ENCODE measurements at places on chromosomes 3 and 15.
A peak's percentile ranks its signal among the peaks of the same experiment; 100 is the strongest.

DNA sequence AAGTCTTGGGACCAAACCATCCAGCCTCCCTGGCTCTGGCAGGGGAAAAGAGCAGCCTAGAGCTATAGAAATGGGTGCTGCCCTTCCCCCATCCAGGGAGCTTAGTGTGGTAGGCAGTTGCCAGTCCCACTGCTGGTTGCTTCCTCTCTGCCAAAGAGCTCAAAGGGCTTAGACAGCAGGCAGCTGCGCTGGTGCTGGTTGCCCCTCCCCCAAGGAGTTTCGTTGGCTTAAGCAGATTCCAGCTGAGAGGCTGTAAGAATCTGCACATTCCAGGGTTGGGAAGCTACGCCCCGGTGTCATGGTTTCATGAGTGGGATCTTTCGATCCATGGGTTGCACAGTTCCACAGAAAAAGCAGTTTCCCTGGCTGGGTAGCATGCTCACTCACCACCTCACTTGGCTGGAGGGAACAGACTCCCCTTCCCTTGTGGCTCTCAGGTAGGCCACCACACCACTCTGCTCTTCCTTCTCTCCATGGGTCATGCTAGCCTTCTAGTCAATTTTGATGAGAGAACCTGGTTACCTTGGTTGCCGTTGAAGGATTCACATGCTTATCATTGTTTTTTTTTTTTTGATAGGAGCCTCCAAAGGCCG lies 195.1 kb downstream of the EPHA6 start:
- no peak for DNase-seq

- DNase-seq, result no peak
Measured at GRCh38 chr3:54008099-54008498, 114.3 kb upstream of the CACNA2D3 start.

GRCh38 chr3:80688814-80689213 lies 921.0 kb upstream of the ROBO1 start:
- no peak for DNase-seq

GRCh38 chr3:51982352-51982837 lies 940 bp upstream of the ACY1 start:
- peak; percentile 17 for DNase-seq

DNA sequence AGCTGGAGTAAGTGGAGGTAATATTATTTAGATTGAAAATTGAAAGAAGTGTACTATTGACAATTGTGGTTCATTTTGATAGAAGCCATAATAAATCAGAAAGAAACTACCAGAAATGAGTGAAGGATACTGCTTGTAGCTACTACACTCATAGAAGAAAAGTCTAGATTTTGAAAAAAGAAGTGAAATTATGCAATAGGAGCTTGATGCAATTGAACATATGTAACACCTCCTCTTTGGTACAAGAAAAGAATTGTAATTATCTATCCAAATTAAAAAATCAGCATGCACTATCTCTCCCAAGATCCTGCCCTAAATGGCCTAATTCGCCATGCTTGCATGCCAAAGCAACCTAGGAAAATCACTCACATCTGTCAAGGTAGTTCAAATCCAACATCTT lies 51.1 kb upstream of the CD200R1L start:
- DNase-seq, result no peak

GRCh38 chr15:63380808-63381282 lies 801 bp downstream of the CA12 start:
- no peak for DNase-seq

DNA sequence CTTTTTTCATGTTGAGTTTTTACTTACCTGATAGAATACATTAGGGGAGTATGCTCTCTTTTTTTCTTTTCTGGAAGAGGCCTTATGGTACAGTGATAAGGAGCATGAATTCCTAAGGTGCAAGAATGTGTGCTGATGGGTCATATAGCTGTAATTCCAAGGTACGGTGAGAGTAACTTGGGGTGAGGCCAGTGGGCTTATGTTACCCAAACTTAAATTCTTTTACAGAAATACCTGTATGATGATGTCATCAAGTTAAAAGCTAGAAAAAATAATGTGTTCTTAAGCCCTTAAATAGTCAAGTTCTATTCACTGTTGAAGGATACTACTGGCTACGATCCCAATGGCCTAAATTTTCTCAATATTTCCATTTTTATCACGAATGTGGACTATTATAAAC lies 111.2 kb downstream of the GMPS start:
- DNase-seq, result no peak

GRCh38 chr15:83503595-83504364 lies 56.6 kb downstream of the SH3GL3 start:
- no peak for DNase-seq

Measured in stimulated activated naive CD4-positive, alpha-beta T cell treated with Interleukin-2 at 50 U/mL for 16 hours (primary cell).